ENCODE measurements at places on chromosomes 16 and 17.

DNA sequence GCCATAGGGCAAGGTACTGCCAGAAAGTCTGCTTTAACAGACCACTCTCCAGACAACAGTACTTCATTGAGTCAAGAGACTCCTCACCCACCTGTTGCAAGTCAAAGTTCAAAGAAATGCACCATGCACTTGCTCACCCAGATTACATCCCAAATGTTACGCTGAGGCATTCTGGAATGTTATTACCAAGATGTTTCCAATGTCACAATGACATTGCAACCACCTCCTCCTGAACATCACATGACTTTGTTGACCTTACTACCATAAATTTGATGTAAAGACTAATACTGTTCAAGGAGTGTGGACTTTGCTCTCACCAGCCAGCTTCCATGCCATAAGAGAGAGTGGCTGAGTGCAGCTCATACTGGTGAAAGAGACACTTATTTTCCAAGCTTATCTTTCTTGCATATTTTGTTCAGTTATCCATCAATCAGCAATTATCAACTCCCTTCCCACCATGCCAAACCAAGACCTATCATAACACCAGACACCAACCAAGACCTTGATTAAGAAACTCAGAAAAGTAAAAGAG lies 58.5 kb upstream of the BCAR1 start:
- no peak for DNase-seq

GRCh38 chr16:52584354-52585320 lies 37.7 kb upstream of the TOX3 start:
- no peak for DNase-seq

DNA sequence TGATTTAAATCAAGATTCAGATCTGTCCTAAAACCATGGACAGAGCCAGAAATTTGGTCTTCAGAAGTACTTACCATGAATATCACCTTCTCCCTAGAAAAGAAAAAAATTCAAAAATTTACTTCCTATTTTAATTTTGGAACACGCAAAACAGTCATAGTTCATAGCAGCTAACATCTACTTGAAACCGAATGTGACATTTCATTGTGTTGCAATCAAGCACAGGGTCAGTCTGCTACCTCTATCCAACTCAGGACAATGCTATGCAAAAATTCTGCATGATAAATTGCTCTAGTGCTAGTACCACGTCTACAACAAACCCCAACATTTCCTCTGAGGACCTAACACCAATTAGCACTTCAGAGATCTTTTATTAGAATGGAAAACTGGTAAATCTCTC lies 7.7 kb downstream of the JPT1 start:
- DNase-seq: no peak

GRCh38 chr17:47221154-47221553 lies 12.0 kb downstream of the MYL4 start:
- DNase-seq: no peak

- no peak for DNase-seq
Measured at GRCh38 chr16:87438611-87438985, 46.5 kb downstream of the MAP1LC3B start.

- DNase-seq: no peak
Measured at GRCh38 chr16:70466805-70467076, 12.3 kb downstream of the FCSK start.

Data from fibroblast of skin of abdomen (primary cell).